ENCODE measurements at places on chromosomes 11 and 22.
A peak's percentile ranks its signal among the peaks of the same experiment; 100 is the strongest.

DNA sequence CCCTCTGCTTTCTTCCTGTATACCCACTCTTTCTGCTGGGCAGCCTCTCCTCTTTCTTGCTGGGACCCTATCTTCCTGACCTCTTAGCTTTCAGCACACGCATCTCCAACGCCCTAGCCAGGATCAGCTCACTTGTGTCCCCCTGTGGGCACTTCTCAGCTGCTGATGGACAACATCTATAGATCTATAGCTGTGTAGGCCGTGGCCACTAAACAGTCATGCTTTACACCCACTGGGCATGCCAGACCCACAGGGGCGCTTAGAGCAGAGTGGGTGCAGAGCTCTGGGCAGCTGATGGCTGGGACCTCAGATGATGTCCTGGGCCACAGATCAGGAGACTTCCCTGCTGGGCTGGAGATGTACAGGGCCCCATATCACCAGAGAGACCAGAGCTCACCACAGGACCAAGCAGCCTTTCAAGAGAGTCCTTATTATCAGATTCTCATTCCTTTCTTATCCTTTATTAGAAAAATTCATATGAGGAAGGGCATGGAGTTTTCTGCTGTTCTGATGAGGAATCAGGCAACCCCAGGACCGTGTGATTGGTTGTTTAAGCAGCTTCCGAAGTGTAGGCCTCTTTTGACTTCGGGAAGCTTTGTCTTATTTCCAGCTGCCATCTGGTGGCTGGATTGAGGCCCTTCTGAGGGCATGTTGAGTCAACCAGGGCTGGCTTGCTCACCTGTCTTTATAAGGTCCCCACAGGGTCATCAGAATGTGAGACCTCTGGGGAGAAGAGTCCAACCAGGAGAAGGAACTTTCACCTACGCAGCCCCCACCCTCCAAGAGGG, 60.5 kb downstream of the OSBP2 start:
- peaks cover 3% of the 10 kb centered on the region for H3K4me1 ChIP-seq
- H3K36me3 ChIP-seq, result no peaks in the 10 kb centered on the region
- H3K4me3 ChIP-seq, result no peak overlapping the region
- no peak for DNase-seq

GRCh38 chr22:40070701-40071100, 75.9 kb downstream of the FAM83F start:
- H3K4me1 ChIP-seq, result peaks cover 7% of the 10 kb centered on the region
- no peak overlapping the region for H3K4me3 ChIP-seq
- H3K27ac ChIP-seq, result no peak overlapping the region
- H3K36me3 ChIP-seq, result no peaks in the 10 kb centered on the region
- H3K27me3 ChIP-seq, result no peaks in the 10 kb centered on the region

DNA sequence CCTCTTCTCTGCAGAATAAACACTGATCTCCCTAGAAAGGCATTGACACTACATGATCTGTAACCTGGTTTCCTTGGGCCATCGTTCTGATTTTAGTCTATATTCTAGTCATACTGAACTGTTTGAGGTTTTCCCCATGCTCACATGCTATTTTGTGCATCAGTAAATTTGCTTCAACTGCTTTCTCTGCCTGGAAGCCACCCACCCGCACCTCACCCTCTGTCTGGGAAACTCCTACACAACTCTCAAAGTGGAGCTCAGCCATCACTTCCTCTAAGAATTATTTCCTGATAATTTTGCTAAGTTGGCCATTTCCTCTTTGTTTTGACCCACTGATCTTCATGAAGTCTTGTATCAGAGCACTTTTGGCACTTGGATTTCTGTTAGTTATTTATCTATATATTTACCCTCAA, 36.1 kb downstream of the MMP20 start:
- H3K27me3 ChIP-seq, result no peaks in the 10 kb centered on the region
- no peak overlapping the region for H3K4me3 ChIP-seq
- no peak for DNase-seq
- no peaks in the 10 kb centered on the region for H3K4me1 ChIP-seq
- no peak overlapping the region for H3K27ac ChIP-seq

DNA sequence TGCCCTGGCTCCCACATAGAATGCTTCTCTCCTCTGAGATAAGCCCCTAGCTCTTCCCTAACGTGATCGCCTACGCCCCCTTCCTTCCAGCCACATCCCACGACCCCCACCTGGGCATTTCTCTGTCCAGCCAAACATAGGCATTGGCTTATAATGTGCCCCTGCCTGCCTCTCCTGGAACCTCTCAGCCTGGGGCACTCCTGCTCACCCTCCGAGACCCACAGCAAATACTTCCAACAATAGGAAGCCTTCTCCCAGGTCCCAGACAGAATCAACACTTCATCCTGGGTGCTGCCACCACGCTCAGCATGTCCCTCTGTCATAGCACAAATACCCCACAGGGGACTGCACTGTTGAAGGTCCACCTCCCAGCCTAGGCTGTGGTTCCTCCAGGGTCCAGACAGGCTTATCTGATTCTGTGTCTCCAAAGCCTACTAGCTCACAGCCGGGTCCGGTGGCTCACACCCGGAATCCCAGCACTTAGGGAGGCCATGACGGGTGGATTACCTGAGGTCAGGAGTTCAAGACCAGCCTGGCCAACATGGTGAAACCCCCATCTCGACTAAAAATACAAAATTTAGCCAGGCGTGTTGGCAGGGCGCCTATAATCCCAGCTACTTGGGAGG, 24.2 kb upstream of the TMPRSS4 start:
- H3K27ac ChIP-seq, result no peak overlapping the region
- no peak overlapping the region for H3K4me3 ChIP-seq
- H3K27me3 ChIP-seq, result no peaks in the 10 kb centered on the region

DNA sequence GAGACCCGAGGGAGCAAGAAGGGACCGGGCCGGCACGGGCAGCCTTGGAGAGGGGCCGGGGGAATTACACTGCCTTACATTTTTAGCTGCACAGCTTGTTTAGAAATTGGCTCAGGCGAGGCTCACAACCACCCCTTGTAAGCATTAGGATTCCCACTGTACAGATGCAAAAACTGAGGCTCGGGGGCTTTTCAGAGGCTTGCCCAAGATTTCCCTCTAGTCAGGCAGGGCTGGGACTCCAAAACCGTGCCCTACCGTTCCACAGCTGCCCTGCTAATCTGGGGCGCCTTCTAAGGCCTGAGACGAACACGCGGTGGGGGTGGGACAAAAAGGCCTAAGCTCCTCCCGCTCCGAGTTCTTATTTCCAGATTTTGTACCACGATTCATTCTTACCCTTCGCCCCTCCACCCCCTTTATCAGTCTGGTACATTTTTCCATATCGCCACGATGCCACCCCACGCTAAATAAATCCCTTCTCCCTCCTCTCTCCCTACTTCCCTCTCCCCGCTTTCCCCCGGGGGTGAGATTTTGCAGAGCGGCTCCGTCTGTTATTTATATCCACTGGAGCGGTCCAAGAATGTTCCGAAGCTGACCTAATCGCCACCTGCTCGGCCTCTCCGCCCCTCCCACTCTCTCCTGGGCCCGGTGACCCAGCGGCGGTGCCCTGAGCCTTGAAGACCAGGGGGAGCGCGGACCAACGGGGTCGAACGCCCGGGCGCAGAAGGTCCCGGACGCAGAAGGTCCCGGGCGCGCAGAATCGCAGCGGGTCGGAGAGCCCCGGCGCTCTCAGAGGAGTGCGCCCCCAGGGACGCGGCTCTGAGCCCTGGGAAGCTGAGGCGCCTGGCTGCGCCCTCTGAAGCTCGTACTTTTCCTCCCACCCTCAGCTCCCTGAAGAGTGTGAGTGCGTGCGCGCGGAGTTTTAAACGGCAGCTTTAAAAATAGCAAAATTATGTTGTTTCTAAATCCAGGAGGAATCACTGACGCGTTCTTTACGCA, 764 bp upstream of the PACSIN3 start:
- no peak for DNase-seq
- no peaks in the 10 kb centered on the region for H3K27me3 ChIP-seq
- H3K4me3 ChIP-seq, result peak overlapping the region; percentile 85
- no peaks in the 10 kb centered on the region for H3K36me3 ChIP-seq
- peaks cover 47% of the 10 kb centered on the region for H3K4me1 ChIP-seq
- H3K27ac ChIP-seq, result peak overlapping the region; percentile 88

GRCh38 chr11:127454856-127455255, 454.3 kb upstream of the KIRREL3 start:
- H3K4me1 ChIP-seq, result no peaks in the 10 kb centered on the region
- H3K27me3 ChIP-seq, result no peaks in the 10 kb centered on the region
- H3K4me3 ChIP-seq, result no peak overlapping the region
- DNase-seq, result no peak
- H3K36me3 ChIP-seq, result no peaks in the 10 kb centered on the region
- H3K27ac ChIP-seq, result no peak overlapping the region

- H3K4me3 ChIP-seq, result no peak overlapping the region
- H3K36me3 ChIP-seq, result no peaks in the 10 kb centered on the region
- peaks cover 4% of the 10 kb centered on the region for H3K27me3 ChIP-seq
- H3K27ac ChIP-seq, result no peak overlapping the region
- no peak for DNase-seq
- peaks cover 4% of the 10 kb centered on the region for H3K4me1 ChIP-seq
These were observed 329.7 kb downstream of the CTTN start for GRCh38 chr11:70727899-70728620.

GRCh38 chr22:42443240-42444076, 11.3 kb upstream of the NFAM1 start:
- H3K27ac ChIP-seq, result peak overlapping the region; percentile 25
- no peaks in the 10 kb centered on the region for H3K36me3 ChIP-seq
- H3K4me1 ChIP-seq, result peaks cover 27% of the 10 kb centered on the region

GRCh38 chr22:39645532-39645931, 75.0 kb downstream of the CACNA1I start:
- H3K36me3 ChIP-seq, result no peaks in the 10 kb centered on the region
- no peaks in the 10 kb centered on the region for H3K4me1 ChIP-seq
- peaks cover 37% of the 10 kb centered on the region for H3K27me3 ChIP-seq
- H3K4me3 ChIP-seq, result no peak overlapping the region
- H3K27ac ChIP-seq, result no peak overlapping the region

DNA sequence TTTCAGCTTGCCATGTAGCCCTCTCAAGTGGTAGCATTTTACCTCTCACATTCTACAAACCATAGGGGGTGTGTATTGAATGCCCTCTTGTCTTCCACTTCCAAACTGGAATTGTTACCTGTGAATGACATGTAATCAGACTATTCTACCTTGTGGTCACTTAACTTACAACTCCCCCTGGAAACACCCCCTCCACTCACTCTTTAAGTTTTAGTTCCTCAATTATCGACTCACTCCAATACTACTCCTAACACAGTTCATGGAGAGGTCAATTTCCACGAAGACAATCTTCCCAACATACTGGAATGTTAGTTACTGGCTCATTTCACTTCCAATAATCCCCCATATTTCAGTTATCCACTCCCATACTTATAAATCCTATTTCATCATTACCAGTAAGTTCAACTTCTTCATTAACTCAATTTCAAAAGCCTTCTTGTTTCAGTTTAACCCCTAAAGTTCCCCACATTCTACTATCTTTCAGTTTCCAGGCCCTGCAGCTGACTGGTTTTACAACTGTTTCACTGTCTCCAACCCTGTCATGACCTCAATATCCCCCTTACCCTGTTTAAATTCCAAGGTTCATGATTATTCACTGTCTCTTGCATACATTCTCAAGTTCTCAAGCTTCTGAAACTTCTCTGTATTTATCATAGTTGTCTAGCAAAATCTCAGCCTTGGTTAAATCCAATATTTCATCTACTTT, 92.5 kb downstream of the C11orf87 start:
- H3K36me3 ChIP-seq, result no peaks in the 10 kb centered on the region
- H3K27me3 ChIP-seq, result no peaks in the 10 kb centered on the region
- no peak overlapping the region for H3K27ac ChIP-seq
- no peak overlapping the region for H3K4me3 ChIP-seq
- no peak for DNase-seq

DNA sequence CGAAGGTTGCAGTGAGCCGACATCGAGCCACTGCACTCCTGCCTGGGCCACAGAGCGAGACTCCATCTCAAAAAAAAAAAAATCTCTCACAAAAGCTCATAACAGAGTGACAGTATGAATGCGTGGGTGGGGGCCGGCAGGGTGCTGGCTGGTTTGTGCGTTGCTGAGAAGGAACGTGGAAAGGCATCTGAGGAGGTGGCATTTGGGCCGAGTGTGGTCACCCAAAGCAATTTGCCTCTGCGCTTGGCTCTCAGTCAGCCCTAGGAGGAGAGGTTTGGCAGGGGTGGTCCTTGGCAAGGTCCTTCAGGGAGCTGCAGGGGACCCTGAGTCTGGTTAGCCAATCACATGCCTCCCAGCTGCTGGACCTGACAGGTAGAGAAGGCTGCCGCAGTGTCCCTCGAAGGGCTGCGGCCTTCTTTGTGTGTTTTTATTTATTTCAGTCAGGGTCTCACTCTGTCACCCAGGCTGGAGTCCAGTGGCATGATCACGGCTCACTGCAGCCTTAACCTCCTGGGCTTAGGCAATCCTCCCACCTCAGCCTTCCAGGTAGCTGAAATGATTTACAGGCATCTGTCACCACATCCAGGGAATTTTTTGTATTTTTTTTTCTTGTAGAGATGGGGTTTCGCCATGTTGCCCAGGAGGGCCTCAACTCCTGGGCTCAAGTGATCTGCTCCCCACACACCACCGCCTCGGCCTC, 23.5 kb upstream of the OSBPL5 start:
- no peaks in the 10 kb centered on the region for H3K27me3 ChIP-seq
- H3K27ac ChIP-seq, result no peak overlapping the region
- no peaks in the 10 kb centered on the region for H3K4me1 ChIP-seq
- no peaks in the 10 kb centered on the region for H3K36me3 ChIP-seq

- H3K27me3 ChIP-seq, result no peaks in the 10 kb centered on the region
- H3K36me3 ChIP-seq, result no peaks in the 10 kb centered on the region
- DNase-seq, result no peak
- H3K27ac ChIP-seq, result no peak overlapping the region
These were observed 140.6 kb upstream of the RASSF10 start for GRCh38 chr11:12868315-12869073.

GRCh38 chr11:126496576-126497337, 141.3 kb downstream of the ST3GAL4 start:
- H3K27me3 ChIP-seq, result peaks cover 18% of the 10 kb centered on the region
- H3K27ac ChIP-seq, result no peak overlapping the region
- H3K4me1 ChIP-seq, result no peaks in the 10 kb centered on the region
- no peak overlapping the region for H3K4me3 ChIP-seq

- no peaks in the 10 kb centered on the region for H3K27me3 ChIP-seq
- DNase-seq, result no peak
- H3K36me3 ChIP-seq, result peaks cover 50% of the 10 kb centered on the region
- peak overlapping the region; percentile 24 for H3K27ac ChIP-seq
These were observed 16.9 kb upstream of the RELT start for GRCh38 chr11:73359341-73359740.

GRCh38 chr11:113282898-113283437, 31.4 kb upstream of the TTC12 start:
- H3K4me3 ChIP-seq, result no peak overlapping the region
- H3K36me3 ChIP-seq, result no peaks in the 10 kb centered on the region
- no peaks in the 10 kb centered on the region for H3K27me3 ChIP-seq
- DNase-seq, result no peak
- H3K4me1 ChIP-seq, result no peaks in the 10 kb centered on the region

DNA sequence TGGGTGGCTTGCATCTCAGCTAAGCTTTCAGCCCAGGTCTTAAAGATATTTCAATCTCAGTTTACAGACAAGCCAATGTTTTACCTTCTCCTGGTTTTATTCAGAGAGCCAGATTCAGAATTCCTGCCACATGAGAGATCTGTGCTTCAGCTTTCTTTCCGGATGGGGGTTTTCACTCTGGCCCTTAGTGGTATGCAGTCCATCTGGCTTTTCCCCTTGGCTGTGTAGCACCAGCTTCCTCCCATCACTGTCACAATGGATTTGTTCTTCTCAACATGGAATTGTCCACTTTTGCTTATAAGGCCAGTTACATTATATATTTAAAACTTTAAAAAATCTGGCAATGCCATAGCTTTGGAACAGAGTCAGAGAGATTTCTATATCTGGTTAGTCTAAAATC, 303.9 kb downstream of the ETS1 start:
- H3K27me3 ChIP-seq, result no peaks in the 10 kb centered on the region
- H3K4me3 ChIP-seq, result no peak overlapping the region
- no peak for DNase-seq
- no peak overlapping the region for H3K27ac ChIP-seq
- H3K4me1 ChIP-seq, result no peaks in the 10 kb centered on the region
- H3K36me3 ChIP-seq, result no peaks in the 10 kb centered on the region

Measured in suprapubic skin (tissue), 4 donors.